ENCODE measurements at places on chromosomes 12 and 14.

- DNase-seq = no peak
Measured at GRCh38 chr14:68476212-68477109, 316.4 kb downstream of the ZFP36L1 start.

GRCh38 chr12:646442-647384 lies 16.5 kb downstream of the NINJ2 start:
- no peak for DNase-seq

DNA sequence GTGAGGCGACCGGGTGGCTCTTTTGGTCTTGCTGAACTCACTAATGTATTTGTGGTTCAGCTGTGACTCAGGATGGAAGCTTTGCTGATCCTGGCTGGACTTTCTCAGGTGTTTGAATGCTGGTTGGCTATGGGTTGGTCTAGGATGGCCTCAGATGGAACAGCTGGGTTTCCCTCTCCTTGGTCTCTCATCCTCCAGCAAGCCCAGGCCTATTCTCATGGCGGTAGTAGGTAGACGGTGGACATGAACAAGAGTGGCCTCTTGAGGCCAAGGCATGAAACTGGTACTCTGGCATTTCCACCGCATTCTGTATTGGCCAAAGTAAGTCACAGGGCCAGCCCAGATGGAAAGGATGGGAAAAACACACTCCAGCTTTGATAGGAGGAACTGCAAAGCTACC lies 11.8 kb upstream of the POLR3B start:
- peak; percentile 5 for DNase-seq

GRCh38 chr12:124302241-124302806 lies 7.4 kb downstream of the RFLNA start:
- DNase-seq = no peak

- DNase-seq = no peak
Measured at GRCh38 chr14:55756078-55756477, 176.1 kb downstream of the KTN1 start.

GRCh38 chr14:51160871-51161270 lies 66.0 kb upstream of the TRIM9 start:
- DNase-seq = no peak

GRCh38 chr14:74179856-74180255 lies 59.4 kb upstream of the VSX2 start:
- DNase-seq = no peak

DNA sequence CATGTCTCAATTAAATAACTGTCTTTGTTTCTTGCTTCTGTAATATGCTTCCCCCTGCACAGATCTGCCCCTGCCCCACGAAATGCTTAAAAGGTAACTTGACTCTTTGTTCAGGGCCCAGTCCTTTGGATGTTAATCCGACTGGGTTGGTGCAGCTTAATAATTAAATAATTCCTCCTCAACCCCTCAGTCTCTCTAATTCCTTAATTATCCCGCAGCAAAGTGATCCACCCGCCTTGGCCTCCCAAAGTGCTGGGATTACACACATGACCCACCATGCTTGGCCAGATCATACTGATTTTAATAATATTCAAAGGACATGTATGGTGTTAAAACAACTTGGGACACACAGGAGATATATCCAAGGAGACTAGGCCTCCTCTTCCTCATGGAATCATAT lies 18.2 kb upstream of the ANAPC7 start:
- no peak for DNase-seq

GRCh38 chr14:25411781-25412757 lies 362.1 kb upstream of the STXBP6 start:
- DNase-seq = no peak

- DNase-seq = no peak
Measured at GRCh38 chr12:120905856-120906384, 1.8 kb upstream of the SPPL3 start.

GRCh38 chr12:103913100-103913499 lies 17.1 kb upstream of the HSP90B1 start:
- DNase-seq = no peak

DNA sequence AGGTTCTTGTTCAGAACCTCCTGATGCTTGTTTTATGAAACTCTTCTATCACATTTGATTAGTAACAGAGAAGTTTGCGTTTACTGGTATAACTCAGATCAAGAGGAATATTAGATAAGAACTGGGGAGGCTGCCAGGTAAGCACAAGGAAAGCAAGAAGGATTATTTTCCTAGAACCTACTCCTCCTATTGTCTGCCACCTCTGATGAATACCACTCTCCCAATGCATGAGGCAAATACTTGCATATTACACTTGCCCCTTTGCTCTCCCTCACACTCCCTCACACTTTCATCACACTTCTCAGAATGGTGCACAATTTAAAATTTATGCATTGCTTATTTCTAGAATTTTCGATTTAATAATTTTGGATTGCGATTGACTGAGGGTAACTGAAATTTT lies 43.6 kb downstream of the LIN7A start:
- no peak for DNase-seq

DNA sequence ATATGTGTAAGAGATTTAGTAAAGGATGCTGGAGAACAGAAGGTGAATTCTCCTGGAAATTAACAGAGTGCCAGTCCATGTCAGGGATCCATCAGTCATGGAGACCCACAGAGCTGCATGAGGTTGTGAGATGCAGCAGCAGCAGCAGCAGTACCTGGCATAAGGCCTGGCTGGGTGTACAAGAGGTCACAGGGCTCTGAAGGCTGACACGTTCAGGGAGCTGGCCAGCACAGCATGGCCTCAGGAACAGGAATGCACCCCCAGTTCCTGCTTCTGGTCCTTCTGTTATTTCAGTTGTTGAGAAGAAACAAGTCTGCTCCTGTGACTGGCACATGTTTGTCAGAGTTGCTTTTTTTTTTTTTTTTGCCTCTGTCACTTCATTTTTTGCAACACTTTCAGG lies 210.8 kb downstream of the CNTN1 start:
- DNase-seq = no peak

DNA sequence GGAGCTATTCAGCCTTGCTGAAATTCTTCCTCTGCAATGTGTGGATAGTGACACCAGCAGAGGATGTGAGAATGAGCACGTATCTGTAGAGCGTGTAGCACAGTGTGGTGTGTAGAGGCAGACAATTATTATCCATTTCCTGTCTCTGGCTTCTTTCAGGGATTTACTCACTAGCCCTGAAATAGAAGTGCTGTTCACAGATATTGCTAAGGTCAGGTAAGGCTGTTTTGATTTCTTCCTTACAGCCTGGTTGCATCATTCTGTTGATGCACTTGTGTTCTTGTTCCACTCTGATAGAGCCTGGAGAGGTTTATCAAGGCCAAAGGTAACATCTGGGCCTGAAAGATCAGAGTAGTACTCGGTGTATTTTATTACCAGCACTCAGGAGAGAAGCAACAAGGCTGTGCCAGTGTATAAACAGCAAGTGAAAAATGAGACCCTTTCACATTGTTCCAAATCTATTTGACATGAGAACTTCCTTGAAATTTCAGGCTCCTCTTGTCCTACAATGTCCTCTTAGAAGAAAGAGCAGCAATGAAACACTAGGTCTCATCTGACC lies 16.7 kb downstream of the ARG2 start:
- DNase-seq = no peak
